ENCODE measurements at places on chromosomes 7 and 10.

- peak; percentile 73 for DNase-seq
Observed at GRCh38 chr7:101950450-101951119, 133.2 kb downstream of the CUX1 start.

GRCh38 chr7:102451371-102452054 lies 13.2 kb downstream of the ALKBH4 start:
- no peak for DNase-seq

- DNase-seq = peak; percentile 38
Observed at GRCh38 chr10:60348982-60349381, 40.7 kb downstream of the ANK3 start.

GRCh38 chr10:109875828-109876821 lies 47.2 kb downstream of the XPNPEP1 start:
- no peak for DNase-seq

- DNase-seq = no peak
Observed at GRCh38 chr10:58897236-58897635, 279.2 kb upstream of the PHYHIPL start.

GRCh38 chr7:33118383-33118782 lies 9.2 kb upstream of the RP9 start:
- no peak for DNase-seq

DNA sequence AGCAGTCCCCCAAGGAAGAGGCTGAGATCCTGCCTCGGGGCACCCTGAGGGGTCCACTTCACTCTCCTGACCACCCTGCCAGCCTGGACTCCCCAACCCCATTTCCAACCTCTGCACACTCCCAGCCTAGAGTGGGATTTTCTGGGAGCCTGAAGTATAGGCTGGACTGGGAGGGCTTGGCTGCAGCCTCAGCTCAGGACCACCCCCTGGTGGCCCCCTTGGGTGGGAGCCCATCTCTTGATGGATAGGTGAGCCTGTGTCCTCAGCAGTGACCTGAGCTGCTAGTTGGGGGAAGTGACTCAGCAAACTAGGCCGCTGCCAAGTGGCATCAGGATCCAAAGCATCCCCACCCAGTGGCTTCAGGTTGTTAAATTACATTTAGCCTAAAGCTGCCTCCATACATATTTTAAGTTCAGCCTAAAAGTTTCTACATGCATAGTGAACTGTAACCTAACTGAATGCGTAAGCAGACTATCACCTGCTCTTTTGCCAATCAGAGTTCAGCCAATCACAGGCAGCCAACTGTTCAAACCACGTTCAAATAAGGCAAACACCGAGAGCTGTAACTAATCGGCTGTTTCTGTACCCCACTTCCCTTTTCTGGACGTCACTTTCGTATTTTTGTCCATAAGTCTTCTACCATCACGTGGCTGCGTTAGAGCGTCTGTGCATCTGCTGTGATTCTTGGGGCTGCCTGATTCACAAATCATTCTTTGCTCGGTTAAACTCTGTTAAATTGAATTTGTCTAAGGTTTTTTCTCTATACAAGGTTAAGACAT lies 144.0 kb downstream of the PLPP4 start:
- no peak for DNase-seq

DNA sequence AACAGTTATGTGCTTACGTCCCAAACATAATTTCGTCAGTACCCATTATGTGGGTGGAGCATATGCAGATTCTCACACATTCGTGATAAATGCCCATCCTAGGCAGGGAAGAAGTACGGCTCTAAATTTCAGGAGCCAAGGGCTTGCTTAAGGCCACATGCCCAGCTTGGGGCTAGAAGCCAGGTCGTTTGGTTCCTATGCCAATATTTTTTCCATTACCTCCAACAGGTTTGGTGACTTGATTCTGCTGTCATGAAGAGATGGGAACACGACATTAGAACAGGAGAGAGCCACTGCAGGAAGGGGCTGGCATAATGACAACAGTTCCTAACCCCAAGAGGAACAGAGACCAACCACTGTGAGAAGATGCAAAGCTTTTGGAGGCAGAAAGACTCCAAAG lies 85.1 kb downstream of the HIPK2 start:
- DNase-seq = no peak

DNA sequence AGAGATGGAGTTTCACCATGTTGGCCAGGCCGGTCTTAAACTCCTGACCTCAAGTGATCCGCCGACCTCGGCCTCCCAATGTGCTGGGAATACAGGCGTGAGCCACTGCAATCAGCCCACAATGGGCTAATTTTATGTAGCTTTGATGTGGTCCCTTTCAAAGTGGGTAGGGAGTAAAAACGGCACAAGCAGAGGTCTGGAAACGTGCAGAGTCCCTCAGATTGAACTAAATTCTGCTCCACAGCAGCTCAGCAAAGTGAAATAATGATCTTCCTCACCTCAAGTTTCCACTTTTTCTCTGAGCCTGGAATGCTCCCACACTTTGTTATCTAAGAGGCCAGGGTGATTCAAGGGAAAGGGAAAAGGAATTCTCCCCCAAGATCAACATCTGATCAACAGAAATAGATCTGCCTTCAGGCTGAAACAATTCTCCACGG lies 6.1 kb downstream of the CCDC3 start:
- no peak for DNase-seq

DNA sequence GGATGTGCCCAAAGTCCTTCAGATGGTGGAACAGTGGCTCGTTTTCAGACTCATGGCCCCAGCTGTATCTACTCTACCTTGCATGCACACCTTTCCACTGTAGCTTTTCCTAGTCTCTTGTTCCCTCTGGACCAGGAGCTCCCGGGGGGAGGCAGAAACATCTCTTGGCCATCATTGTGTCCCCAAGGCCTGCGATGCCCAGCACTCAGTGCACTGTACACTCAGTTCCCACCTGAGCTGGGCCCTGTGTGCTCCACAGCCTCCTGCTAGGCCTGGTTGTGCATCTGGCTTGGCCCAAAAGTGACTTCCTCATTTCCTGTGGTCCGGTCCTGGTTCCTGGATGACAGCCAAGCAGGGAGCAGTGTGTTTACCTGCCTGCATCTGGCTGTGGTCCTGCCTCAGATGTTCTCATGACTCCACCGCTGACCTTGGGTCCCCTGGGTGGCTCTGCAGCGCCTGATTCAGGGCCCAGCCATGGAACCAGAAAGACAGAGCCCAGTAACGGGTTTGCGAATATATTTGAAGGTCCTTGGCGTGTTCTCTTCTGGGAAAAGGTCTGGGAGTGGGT lies 9.9 kb upstream of the DOCK1 start:
- no peak for DNase-seq

GRCh38 chr10:115171392-115171960 lies 78.3 kb downstream of the ATRNL1 start:
- peak; percentile 2 for DNase-seq

DNA sequence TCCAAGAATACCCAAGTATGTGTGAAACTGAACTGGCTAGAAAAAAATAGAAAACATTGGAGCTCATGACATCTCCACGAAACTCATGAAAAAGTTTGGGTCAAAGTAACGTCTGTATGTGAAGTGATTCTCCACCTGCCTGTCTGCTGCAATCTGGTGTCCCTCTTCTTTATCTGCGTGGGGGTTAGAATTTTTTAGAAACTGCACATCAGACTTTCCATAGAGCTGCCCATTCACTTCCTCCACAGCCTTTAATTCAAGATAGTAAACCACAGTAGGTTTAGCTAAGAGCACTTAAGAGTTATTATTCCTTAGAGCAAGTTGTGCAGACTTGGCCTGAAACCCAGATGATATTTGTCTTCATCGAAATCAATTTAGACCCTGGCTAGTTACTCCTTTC lies 55.3 kb downstream of the SCIN start:
- DNase-seq = no peak

- no peak for DNase-seq
Observed at GRCh38 chr10:100567826-100568225, 32.1 kb downstream of the HIF1AN start.

DNA sequence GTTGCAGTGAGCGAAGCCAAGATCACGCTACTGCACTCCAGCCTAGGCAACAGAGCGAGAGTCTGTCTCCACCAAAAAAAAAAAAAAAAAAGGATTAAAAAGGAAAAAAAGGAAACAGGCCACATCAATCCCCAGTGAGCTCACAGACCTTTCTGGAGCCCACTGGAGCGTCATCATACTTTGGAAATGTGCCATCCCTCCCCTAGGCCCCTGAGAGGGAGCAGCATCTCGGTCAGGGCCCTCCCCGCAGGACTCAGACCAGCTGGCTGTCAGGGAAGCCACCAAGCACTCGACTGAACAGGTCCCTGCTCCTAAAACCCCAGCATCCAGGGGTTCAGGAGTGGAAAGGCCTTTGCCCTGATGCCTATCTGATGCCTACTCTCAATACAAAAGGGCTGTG lies 97.9 kb upstream of the SH2B2 start:
- peak; percentile 7 for DNase-seq

DNA sequence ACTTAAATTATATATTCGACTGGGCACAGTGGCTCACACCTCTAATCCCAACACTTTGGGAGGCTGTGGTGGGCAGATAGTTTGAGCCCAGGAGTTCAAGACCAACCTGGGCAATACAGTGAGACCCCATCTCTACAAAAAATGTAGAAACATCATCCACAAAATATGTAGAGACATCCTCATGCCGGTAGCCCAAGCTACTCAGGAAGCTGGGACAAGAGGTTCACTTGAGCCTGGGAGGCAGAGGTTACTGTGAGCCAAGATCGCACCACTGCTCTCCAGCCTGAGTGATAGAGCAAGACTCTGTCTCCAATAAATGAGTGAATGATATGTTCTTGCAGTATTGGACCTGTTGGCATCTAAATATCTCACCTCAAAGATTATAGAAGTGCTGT lies 22.6 kb upstream of the TNS3 start:
- DNase-seq = no peak

DNA sequence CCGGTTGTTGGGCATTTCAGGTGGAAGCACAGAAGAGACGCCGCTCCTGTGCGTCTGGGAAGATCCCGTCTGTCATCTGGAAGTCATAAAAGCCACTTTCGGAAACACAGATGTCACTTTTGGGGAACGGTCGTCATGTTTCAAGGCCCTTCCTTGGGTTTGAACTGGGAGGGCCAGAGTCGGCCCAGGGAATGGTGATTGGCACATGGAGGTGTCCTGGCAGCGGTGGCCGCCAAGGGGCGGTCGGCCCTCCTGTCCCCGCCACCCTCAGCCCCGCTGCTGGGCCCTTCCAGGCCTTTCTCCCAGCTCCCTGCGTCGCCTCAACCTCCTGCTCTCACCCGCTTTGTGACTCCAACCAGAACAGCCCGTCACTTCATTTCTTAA lies 115.2 kb upstream of the SFMBT2 start:
- no peak for DNase-seq

DNA sequence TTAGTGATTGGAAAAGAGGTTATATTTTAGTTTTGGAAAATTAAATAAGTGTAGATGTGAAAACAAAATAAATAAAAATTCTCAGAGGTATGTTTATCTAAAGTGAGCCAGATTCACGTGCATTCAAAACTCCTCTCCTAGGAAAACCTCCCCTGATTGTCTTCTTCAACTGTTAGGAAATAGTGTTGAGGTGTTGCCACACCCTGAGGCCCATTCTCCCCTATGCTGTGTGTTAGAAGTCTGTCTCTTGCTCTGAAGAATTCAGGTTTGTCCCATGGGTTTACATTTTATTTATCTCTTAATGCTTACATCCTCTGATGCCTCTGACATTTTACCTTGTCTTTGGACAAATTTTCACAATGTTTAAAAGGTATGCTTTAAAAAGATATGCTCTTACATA lies 40.3 kb downstream of the PTPRE start:
- no peak for DNase-seq

- DNase-seq = no peak
Observed at GRCh38 chr10:22899307-22899706, 28.5 kb upstream of the ARMC3 start.

- no peak for DNase-seq
Observed at GRCh38 chr7:73652541-73652949, 15.1 kb upstream of the VPS37D start.

DNA sequence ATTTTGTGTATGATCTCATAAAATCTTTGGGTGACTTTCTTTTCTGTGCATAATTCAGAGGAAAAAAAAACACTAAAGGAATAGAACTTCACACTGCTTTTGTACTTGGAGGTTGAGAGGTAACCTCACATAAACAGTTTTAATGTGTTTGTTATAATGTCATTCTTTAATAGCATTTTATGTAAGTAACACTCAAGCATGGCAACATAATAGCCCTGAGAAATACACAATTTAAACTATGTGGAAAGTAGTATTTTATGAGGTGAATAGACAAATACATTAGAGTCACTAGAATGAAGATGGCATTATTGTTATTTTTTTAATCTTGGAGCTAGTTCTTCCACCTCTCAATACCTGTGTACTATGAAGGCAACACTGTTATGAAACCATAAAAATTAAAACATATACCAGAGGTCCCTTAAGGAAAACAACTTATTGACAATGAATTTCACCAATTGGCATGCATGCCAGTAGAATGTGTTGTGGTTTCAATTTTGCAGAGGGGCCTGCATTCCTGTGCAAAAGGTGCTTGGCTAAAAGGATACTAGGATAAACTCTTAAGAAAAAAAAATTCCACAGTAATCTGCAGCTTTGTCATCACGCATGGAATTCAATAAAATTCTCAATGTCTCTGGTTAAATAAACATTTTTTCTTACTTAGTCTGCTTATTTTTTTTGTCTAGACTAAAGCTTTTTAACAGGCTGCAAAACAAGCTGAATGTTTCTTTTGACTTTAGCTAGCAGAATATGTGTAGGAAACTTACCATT lies 102.5 kb downstream of the CD36 start:
- DNase-seq = peak; percentile 76

GRCh38 chr7:156816943-156817572 lies 75.9 kb downstream of the LMBR1 start:
- DNase-seq = peak; percentile 10

DNA sequence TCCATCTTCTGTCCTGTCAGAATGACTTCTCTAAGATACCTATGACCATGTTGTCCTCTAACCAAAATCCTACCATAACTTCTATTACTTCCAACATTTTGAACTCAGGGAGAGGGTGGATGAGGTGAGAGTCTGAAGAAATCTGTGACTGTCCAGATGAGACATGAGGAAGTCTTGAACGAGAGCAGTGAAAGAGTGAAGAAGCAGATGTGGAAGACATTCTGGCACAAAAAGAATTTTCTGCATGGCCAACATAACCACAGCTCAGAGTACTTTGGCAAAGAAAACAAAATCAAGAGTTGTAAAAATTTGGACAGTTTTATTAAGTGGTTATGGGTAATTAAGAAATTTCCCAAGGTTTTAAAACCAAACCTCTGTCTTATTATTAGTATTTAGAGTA lies 141.6 kb downstream of the CPEB3 start:
- DNase-seq = no peak

GRCh38 chr10:7417103-7417623 lies 6.3 kb upstream of the SFMBT2 start:
- peak; percentile 38 for DNase-seq

GRCh38 chr10:26792758-26793495 lies 67.8 kb downstream of the ABI1 start:
- no peak for DNase-seq

DNA sequence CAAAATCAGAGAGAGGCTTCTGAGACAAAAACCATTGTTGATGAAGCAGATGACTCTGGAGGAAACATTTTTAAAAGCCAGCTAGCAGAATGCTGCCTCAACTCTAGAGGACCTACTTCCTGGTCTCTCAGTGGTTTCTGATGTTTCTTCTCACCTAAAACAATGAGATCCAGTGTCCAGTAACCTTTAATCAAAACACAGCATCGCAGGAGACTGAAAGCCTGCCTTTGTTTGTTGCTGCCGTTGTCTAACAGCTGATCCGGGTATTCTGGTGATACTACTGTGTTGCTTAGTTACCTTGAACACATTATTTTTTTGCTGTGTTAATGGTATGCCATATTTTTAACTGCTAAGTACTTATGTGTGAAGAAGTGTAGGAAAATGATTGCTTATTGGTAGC lies 70.9 kb downstream of the WIPF3 start:
- no peak for DNase-seq
